ENCODE measurements at places on chromosomes 3 and 15. TPM values are rescaled to one million over a fixed set of nuclear protein-coding genes. Genes with fewer than 3 reads are reported as not detected.

CHRNA7 gene
- 0.21 TPM for total RNA-seq

STAB1 gene
- 0.63 TPM for total RNA-seq

SV2B gene
- not detected for total RNA-seq

GRCh38 chr3:135072431-135072830 lies 277.4 kb downstream of the EPHB1 start:
- no peaks in the 10 kb centered on the region for H3K36me3 ChIP-seq
- DNase-seq = no peak
- no peak overlapping the region for H3K27ac ChIP-seq

SLC35A5 gene
- 19.1 TPM for total RNA-seq

SIDT1 gene
- 1.0 TPM for total RNA-seq

DNA sequence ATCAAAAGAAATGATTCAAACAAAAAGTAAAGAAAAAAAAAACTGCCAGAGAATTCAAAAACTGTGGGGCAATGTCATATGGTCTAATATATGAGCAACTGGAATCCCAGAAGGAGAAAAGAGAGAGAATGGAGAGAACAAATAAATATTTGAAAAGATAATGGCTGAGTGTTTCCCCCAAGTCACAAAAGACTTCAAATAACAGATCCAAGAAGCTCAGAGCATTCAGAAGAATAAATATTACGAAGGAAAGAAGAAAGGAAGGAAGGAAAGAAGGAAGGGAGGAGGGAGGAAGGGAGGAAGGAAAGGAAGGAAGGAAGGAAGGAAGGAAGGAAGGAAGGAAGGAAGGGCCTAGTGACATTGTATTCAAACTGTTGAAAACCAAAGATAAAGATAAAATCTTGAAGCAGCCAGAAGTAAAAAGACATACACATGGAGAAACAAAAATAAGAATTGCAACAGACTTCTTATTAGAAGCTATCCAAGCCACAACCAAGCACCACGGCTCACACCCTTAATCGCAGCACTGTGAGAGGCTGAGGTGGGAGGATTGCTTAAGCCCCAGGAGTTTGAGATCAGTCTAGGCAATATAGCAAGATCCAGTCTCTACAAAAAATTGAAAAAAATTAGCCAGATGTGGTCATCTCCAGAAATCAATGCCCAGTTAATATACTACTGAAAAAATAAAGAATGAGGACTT lies 118.9 kb upstream of the IGSF10 start:
- H3K27me3 ChIP-seq = no peaks in the 10 kb centered on the region
- no peaks in the 10 kb centered on the region for H3K36me3 ChIP-seq
- H3K4me3 ChIP-seq = no peak overlapping the region

RPS17 gene
- total RNA-seq = 2,047 TPM

- no peak overlapping the region for H3K27ac ChIP-seq
Observed at GRCh38 chr3:120649830-120650233, 32.2 kb downstream of the HGD start.

DNA sequence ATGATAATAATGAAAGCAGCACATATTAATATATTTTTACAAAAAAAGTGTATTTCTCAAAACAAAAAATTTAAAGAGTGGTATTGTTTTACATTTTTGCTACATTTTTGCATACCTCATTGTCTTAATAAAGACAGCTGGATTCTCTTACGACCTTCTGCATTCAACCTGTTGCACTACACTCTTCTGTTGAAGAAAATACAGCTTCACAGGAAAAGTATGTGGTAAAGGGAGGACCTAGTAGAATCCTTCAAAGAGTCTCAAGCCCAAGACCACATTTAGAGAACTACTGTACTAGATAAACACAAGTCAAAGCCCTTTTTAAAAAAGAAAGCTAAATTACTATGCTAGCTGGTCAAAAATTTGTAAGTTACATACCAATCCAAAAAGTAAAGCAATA lies 7.9 kb downstream of the ZNF280D start:
- H3K27me3 ChIP-seq = no peaks in the 10 kb centered on the region
- H3K4me1 ChIP-seq = no peaks in the 10 kb centered on the region
- DNase-seq = no peak
- no peak overlapping the region for H3K4me3 ChIP-seq
- no peaks in the 10 kb centered on the region for H3K36me3 ChIP-seq

DNA sequence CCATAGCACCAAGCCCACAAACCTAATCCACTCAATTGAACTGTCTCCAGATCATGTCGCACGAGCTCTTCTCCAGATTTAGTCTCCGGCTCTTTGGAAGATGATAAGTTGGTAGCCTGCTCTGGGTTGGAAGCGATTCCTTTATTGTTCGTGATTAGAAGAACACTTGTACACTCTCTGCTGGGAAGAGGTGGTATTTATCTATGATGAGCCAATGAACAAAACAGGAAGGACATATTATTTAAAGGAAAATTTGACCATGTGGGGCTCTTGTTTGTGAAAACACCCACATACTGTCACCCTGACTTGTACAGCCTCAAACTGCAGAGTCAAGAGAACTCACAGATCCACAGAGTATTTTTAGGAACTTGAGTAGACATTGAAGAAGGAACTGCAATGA lies 54.4 kb downstream of the MYZAP start:
- H3K36me3 ChIP-seq = no peaks in the 10 kb centered on the region
- no peak overlapping the region for H3K27ac ChIP-seq
- H3K4me3 ChIP-seq = no peak overlapping the region
- H3K27me3 ChIP-seq = no peaks in the 10 kb centered on the region

GRCh38 chr3:100838157-100838556 lies 128.9 kb downstream of the TFG start:
- H3K4me1 ChIP-seq = no peaks in the 10 kb centered on the region
- H3K27me3 ChIP-seq = no peaks in the 10 kb centered on the region
- H3K4me3 ChIP-seq = no peak overlapping the region
- no peak for DNase-seq
- no peaks in the 10 kb centered on the region for H3K36me3 ChIP-seq

- H3K4me3 ChIP-seq = no peak overlapping the region
- H3K36me3 ChIP-seq = no peaks in the 10 kb centered on the region
- no peak overlapping the region for H3K27ac ChIP-seq
- no peaks in the 10 kb centered on the region for H3K27me3 ChIP-seq
Observed at GRCh38 chr3:141942006-141942405, 65.6 kb downstream of the ATP1B3 start.

GRCh38 chr3:126912491-126913195 lies 70.3 kb upstream of the PLXNA1 start:
- no peaks in the 10 kb centered on the region for H3K27me3 ChIP-seq
- DNase-seq = no peak
- H3K36me3 ChIP-seq = no peaks in the 10 kb centered on the region

SUSD5 gene
- total RNA-seq = not detected

GRCh38 chr15:60324706-60325438 lies 72.9 kb downstream of the ANXA2 start:
- H3K36me3 ChIP-seq = no peaks in the 10 kb centered on the region
- H3K27me3 ChIP-seq = no peaks in the 10 kb centered on the region
- no peak overlapping the region for H3K4me3 ChIP-seq
- no peak for DNase-seq

DNA sequence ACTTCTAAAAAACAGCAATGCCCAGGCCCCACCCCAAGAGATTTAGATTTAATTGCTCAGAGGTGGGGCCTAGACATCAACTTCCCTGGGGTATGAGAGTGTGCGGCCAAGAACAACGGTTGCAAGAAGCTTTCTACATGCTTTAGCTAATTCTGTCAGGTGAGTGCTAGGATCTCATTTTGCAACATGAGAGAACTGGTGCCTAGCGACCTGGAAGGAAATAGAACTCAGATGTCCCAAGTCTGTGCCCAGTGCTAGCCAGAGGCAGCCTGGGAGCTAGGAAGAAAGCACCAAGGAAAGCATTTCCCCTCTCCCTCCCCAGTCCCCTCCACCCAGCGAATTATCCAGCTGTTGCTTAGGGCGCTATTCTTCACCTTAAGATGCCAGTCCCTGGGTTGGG lies 22.9 kb upstream of the HRH1 start:
- no peak overlapping the region for H3K27ac ChIP-seq
- no peaks in the 10 kb centered on the region for H3K27me3 ChIP-seq
- H3K4me1 ChIP-seq = no peaks in the 10 kb centered on the region
- no peak for DNase-seq

- no peaks in the 10 kb centered on the region for H3K4me1 ChIP-seq
- H3K4me3 ChIP-seq = no peak overlapping the region
- no peaks in the 10 kb centered on the region for H3K27me3 ChIP-seq
- H3K36me3 ChIP-seq = no peaks in the 10 kb centered on the region
- no peak for DNase-seq
Observed at GRCh38 chr3:154775821-154776548, 304.1 kb upstream of the MME start.

TUSC7 gene
- not detected for total RNA-seq
